ENCODE measurements at places on chromosomes 2 and 18.

DNA sequence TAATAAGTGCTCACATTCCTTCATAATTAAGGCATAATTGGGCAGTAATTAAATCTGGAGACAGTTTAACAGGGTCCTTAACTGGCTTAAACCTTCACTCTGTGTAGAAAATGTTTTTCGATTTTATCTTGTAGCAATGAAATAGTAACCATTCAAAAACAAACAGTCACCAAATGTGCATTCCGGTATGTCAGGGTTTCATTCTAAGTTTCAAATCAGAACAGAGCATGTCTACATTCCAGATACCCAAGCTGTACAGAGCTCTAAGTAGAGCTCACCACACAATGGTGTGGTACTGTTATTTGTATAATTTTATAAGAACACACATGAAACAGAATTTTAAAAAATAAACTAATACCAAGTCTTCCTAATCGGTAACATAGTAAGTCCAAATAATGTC, 52.6 kb downstream of the SMAD2 start:
- ATAC-seq = no peak

GRCh38 chr2:235496239-235496621, 2.4 kb downstream of the AGAP1 start:
- no peak for ATAC-seq

GRCh38 chr2:126776255-126776654, 120.3 kb downstream of the GYPC start:
- ATAC-seq = no peak

DNA sequence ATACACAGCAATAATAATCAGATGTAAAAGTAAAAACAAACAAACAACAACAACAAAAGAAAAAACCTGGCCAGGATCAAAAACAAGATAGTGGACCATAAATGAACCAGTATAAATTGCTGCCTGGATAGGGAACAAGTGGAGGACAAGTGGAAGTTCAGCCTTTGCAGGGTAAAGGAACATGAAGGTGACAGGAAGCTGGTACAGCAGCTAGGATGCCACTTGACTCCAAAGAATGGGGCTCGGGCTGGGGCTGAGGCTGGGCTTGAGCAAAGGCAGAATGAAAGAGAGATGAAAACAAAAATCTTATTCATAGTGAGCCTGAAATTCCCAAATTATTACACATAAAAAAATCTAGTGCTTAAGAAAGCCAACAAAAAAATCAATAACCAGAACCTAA, 146.5 kb downstream of the CDH2 start:
- no peak for ATAC-seq

- ATAC-seq = no peak
Observed at GRCh38 chr2:153495725-153496124, 17.2 kb upstream of the RPRM start.

DNA sequence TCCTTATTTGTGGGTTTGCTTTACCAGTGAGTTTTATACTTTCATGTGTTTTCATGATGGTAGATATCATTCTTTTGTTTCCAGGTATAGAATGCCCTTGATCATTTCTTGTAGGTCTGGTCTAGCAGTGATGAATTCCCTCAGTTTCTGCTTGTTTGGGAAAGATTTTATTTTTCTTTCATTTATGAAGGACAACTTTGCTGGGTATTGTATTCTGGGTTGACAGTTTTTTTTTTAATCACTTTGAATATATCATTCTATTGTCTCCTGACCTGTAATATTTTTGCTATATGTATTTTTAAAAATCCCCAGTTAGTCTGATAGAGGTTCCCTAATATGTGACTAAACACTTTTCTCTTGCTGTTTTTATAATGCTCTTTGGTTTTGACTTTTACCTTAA, 58.3 kb upstream of the GALNT3 start:
- ATAC-seq = no peak

DNA sequence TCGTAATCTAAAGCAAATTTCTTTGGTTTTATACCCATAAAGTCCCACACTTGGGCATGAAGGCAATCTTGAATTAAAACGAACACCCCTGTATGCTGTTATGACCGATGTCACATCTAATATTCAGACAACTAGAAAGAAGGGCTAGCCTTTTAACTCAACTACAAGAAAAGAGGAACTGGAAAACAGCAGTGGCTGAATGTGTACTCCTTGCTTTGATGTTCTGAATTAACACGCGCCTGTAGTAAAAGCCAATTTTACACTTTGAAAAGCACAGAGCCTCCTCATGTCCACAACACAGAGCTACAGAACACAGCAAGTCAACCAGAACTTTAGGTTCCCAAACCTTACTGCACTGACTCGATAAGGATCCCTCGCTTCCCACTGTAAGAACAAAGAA, 147.6 kb downstream of the HDAC4 start:
- peak; percentile 93 for ATAC-seq

DNA sequence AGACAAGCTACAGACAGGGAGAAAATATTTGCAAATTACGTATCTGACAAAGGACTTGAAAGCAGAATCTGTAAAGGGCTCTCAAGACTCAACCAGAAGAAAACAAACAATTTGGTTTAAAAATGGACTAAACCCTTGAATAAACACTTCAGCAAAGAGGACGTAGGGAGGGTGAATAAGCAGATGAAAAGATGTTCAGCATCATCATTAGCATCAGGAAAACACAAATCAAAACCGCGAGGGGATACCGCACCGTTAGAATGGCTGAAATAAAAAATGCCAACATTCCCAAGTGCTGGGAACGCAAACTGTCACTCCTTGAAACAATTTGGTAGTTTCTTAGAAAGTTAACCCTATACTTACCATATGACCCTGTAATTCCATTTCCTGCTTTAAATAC, 136.7 kb downstream of the MBP start:
- ATAC-seq = no peak

DNA sequence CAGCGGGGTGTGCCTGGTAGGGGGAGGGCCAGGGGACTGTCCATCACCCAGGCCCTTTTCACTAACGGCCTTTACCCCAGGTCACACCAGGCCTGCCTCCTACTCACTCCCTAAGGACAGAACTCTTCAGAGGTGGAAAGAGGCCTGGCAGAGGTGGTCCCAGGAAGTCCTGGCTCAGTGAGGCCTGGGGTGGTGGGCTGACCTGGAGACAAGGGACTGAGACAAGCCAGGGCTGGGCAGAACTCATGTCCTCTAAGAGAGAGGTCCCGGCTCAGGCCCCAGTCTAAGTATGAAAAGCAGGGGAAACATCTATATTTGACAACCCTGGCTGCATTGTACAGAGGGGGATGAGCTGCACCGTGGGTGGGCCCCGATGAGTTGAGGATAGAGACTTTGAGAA, 65.9 kb upstream of the TEX51 start:
- no peak for ATAC-seq

GRCh38 chr2:144490857-144491256, 29.1 kb downstream of the ZEB2 start:
- ATAC-seq = peak; percentile 82

DNA sequence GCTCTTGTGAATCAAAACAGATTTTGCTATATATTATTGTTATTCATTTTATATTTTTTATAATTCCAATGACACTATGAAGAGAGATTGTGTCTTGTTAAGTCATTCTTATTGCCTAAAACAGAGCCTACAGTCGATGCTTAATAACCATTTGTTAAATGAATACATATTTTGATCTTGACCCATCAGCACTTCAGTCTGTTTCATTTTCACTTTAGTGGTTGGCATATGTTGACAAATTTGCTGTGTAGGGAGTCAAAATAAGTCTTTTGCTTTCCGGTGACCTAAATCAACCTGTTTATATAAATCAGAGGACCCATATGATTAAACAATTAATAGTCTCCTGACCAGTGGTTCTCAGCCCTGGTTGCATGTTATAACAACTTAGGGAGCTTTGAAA, 97.1 kb downstream of the TXNL1 start:
- no peak for ATAC-seq

DNA sequence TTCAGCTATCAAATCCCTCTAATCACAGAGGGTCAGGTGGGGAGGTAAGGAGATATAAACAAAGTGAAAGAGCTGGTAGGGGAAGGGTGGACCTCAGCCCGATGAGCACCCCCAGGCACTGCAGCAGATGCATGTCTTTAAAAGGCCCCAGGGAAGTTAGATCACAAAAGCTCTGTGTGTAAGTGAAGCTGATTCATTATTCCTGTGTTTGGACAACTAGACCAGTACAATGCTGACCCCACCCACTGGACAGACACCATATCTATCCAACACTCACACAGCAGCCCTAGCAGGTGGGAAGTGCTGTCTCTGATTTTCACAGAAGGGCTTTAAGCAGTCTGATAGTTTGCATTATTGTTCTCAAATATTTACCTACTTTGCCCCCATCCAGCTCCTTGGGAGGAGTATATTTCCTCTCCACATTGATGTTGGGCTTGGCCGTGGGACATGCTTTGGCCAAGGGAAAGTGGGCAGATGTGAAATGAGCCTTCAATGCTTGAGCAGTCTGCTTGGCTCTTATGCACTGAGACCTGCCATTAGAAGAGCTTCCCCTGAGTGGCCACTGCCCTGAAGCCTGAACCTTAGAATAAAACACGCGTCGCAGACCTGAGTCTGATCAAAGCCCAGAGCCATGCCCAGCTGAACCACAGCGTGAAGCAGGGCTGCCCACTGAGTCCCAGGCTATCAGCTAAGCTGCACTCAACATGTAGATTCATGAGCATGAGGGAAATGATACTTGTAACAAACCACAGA, 111.4 kb downstream of the COPS8 start:
- ATAC-seq = no peak

DNA sequence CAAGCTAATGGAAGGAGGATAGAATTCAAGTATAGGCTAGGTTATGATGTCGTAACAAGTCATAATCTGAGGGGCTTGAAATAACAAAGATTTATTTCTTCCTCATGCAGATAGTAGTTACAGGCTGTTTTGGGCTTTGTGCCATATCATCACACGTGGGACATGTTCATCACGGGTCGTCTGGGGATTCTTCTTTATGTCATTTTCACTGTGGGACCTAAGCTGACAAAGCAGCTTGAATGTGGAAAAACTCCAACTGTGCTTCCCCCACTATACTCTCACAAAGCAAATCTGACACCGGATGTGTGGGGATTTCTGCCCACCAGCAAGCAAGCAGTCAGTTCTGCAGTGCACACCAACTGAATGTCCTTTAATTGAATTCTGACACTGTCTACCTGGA, 124.8 kb downstream of the LTBP1 start:
- ATAC-seq = no peak

- ATAC-seq = no peak
Observed at GRCh38 chr2:96107708-96108065, 8.7 kb downstream of the ADRA2B start.

DNA sequence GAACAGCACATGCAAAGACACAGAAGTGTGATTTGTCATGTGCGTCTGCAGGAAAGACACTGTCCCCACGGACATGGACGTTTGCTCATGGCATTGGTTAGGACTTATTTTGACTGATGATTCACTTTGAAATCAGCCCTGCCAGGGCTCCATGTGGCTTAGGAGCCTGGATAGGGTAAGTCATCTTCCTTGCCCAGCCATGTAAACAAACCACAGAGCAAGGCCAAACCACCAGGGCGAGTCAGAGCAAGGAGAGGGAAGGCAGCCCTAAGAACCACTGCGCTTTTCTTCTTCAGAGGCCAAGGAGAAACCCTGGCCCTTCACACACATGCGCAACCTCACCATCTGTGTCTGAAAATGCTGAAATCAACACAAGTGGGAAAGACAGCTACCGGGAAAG, 88.8 kb downstream of the GFPT1 start:
- no peak for ATAC-seq

- ATAC-seq = no peak
Observed at GRCh38 chr18:2442006-2442405, 129.3 kb downstream of the METTL4 start.

GRCh38 chr18:62329691-62330454, 4.8 kb downstream of the TNFRSF11A start:
- no peak for ATAC-seq

GRCh38 chr18:8461544-8461943, 147.7 kb upstream of the RAB12 start:
- ATAC-seq = no peak

GRCh38 chr2:26657265-26657664, 16.1 kb upstream of the CIB4 start:
- no peak for ATAC-seq

DNA sequence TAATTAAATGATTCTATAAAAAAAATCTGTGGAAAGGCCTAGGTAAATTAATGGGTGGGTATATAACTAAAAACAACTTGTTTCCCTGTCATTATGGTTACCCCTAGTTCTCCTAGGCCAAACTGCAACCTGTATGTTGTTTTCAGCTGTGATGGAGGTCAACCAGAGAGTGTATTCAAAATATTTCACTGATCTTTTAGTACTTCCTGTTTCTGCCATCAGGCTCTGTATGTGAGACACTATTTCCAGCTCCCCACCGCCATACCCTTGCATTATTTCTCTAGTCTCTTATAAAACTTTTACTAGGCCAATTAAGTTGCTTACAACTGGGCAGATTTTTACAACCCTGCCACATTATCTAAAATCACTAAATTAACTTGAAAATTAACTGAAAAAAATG, 21.0 kb upstream of the CDKL4 start:
- ATAC-seq = peak; percentile 78

DNA sequence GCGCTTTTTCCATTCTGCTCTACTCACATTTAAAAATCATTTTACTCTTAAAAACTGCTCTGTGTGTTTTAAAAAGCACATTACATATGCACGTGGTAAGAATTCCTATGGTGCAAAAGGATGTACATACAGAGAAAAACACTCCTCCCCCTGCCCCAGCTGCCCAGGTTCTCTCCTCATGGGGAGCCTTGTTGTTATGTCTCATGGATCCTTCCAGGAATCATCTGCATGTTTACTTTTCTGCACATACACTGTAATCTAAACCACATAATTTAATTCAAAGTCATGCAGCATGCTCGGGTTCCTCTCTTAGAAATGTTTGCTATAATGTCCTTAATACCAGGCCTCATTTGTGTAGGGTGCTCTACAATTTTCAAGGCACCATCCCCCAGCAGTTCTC, 243.3 kb downstream of the LOXHD1 start:
- no peak for ATAC-seq

DNA sequence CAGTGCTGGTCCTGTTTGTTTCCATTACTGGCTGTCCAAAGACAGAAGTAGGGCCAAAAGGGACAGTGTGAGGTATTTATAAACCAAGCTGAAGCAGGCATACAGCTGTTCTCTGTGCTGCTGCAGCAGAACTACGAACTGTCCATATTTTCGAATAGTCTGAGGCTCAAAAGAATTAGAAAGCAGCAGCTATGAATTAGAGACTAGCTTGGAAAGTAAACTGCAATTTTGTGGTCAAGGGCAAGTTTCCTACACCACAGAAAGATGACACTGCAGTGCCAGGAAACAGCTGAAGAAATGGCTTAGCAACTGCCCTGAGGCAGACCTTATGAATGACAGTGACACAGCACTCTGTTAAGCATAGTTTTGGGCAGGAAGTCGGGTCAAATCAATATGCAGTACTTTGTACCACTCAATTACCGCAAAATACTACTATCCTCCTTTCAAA, 125.3 kb downstream of the TMEM131 start:
- ATAC-seq = peak; percentile 90

GRCh38 chr18:57208047-57208446, 61.2 kb downstream of the BOD1L2 start:
- no peak for ATAC-seq

GRCh38 chr2:215874418-215874817, 138.9 kb downstream of the MREG start:
- no peak for ATAC-seq

All from stimulated activated memory B cell treated with anti-CD40 and anti-IgM and Interleukin-4, amounts not matched to agents 10 μg/mL and 1 μg/mL and 100 μg/mL, for 72 hours (primary cell).